Gastroesophageal sphincter (tissue), 4 donors: ENCODE measurements at places on chromosomes 4 and X.

DNA sequence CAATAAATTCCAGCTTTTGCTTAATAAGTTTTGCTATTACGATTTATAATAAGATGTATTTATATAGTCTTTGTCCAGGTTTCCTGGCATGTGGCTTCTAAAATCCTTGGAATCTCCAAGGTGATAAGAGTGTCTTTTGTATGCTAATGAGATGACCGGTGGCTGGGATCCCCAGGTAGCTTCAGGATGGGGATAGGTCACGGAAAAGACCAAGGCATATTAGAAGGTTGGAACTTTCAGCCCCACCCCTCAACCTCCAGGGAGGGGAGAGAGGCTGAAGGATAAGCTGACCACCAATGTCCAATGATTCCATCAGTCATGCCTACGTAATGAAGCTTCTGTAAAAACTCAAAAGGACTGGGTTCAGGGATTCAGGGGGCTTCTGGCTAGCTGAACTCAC, 41.7 kb downstream of the SMIM20 start:
- ATAC-seq = no peak

DNA sequence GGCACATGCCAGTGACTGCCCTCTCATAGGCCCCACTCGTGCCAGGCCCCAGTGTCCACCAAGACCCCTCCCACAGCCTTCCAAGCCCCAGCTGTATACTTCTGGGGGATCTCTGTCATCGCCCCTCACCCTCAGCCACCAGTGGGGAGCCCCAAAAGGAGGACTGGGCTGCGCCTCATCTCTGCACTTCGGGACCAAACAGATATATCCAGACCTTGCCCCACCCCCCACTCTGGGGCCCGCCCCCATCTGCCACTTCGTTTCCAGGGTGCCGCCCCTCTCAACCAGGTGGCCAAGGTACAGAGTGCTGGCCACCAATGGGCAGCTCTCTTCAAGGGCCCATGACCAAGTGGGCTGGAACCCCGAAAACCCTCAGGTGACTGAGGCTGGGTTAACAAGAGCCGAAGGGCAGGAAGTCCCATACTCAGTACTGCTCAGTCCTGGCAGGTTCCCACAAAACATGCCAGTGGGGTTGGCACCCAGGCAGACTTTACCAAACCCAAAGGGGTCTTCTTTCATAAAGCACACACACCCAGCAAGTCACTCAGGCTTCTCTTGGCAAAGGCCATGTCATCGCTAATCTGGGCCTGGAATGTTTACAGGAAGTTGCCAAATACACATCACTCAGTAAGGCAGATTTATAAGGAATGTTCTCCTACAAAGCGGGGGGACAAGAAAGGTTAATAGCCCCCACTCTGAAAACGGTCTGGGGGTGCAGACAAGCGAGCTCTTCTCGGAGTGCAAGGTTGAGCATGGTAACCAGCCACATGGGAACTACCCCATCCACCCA, 4.4 kb downstream of the ZFYVE28 start:
- ATAC-seq = no peak

DNA sequence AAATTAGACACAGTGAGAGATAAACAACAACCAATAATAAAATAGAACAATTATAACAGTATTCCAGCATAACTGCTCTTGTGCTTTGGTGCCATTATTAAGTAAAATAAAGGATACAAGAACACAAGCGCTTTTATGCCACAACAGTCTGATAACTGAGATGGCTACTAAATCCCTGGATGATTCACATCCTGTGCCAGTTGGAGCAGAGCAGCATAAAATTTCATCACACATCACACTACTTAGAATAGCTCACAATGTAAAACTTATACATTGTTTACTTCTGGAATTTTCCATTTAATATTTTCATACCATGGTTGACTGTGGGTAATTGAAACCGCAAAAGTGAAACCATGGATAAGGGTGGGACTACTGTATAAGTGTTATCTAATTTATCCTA, 399.9 kb upstream of the CNKSR2 start:
- no peak for ATAC-seq

GRCh38 chr4:160299177-160299576, 1196.3 kb downstream of the RAPGEF2 start:
- no peak for ATAC-seq

DNA sequence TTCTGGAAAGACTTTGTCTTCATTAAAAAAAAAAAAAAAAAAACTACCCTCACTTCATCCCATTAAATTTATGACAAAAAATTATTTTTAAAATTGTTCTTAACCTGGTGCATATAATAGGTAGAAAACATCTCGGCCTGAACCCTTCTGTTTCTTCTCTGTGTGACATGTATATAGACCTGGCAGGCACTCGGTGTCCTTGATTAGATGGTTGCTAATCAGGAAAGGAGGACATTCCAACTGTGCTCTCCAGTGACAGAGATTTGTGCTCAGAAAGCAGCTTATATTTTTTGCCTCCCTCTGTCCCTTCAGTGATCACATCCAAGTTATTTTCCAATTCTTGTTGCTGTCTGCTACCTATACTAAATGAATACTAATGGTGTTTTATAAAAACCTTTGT, 355.6 kb downstream of the CBLL2 start:
- ATAC-seq = no peak

DNA sequence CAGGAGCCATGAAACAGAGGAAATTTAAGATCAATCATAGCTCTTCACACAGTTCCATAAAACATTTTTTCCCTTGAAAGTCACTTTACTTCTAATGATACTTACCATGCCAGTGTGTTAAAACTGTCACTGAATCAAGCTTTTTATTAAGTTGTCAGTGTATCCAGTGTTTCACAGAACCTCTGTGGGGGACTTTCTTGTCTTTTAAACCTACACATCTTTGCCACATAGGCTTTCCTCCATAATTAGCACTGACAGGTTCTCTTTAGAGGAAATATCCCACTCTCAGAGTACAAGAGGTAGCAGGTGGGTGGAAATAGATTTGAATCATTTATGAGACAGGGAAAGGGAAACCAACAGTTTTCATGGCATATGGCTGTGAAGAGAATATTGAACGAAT, 25.8 kb upstream of the DYNLT3 start:
- no peak for ATAC-seq

GRCh38 chr4:148649652-148650331, 207.6 kb upstream of the NR3C2 start:
- no peak for ATAC-seq

DNA sequence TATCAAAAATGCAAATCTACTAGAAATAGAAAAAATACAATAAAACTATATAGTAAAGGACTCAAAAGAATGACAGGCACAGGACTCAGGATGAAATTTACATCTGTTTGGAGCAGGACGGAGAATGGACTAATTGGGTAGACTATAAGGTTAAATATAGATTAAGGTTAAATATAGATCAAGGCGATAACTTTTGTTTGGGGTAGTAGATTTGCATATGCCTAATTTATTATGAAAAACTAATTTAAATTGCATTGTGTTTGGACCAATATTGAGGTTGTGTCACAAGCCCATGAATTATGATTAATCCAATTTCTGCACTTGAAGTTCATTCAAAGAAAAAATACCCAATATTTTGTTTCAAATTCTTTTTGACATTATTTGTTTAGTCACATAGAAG, 31.0 kb downstream of the MTHFD2L start:
- no peak for ATAC-seq

GRCh38 chrX:103063191-103063845, 653 bp downstream of the BEX1 start:
- ATAC-seq = no peak

DNA sequence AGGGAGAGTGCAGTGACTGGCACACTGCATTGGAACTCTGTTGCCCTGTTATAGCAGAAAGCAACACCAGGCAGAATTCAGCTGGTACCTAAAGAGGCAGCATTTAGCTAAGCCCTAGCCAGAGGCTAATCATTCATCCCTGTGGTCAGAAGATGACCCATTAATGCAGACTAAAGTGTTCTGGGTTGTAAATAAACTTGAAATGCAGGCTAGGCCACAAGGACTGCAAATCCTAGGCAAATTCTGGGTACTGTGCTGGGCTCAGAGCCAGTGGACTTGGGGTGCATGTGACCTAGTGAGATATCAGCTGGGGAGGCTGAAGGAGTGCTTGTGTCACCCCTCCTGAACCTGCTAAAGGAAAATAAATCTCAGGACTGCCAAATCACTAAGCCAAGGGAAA, 91.2 kb downstream of the LPAR4 start:
- ATAC-seq = no peak

GRCh38 chrX:118621081-118621759, 106.2 kb upstream of the IL13RA1 start:
- ATAC-seq = peak; percentile 60

GRCh38 chr4:139403462-139403861, 50.5 kb upstream of the RAB33B start:
- no peak for ATAC-seq

DNA sequence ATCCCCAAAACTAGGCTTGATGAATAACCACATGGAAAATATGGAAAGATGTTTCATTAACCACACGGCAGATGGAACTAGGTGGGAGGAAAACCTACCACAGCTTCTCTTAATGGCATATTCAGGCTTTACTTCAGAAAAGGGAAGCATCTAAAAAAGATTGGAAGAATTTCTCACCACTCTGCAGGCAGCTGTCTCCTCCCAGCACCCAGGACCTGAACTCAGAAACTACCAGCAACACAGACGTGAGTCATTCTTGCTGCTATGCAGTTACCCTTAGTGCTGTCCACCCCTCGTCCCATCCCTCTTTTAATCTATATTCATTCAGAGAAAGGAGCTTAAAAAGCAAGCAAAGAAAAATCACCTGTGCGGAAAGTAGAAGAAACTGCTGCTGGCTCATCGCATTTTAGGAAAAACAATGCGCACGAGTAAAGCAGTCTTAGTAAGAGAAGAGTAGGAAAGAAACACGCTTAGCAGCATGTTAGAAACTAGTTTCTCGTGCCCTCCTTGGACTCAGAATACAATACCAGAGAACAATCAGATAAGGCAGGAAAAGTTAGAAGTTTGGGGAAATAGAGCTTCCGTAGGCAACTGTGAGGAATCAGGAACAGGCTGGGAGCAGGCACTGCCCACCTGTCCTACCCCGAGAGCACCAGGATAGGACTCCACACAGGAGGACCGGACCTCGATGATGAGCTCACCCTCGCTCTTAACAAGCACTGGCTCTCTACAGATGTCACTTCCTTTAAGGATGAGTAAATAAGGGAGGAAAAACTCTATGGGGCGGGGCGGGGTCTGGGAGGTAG, 48.1 kb upstream of the ENPP6 start:
- ATAC-seq = no peak

DNA sequence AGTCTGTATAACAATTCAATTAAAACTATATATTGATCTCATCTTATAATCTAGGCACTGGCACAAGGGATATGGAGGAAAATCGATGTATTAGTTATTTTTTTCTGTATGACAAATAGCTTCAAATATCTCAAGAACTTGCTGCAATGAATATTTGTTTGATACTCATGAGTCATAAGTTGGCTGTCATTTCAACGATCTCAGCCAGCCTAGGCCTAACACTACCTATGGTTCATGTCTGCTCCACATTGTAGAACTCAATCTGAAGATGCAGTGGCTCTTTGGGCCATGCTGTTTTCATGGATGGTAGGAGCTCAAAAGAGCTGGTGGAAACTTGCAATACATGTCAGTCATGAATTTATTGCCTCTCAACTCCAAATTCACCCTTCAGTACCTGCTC, 44.7 kb downstream of the MAGEB17 start:
- ATAC-seq = no peak
